ENCODE measurements at places on chromosomes 5 and 9. TPM values are rescaled to one million over a fixed set of nuclear protein-coding genes. Genes with fewer than 3 reads are reported as not detected.

- DNase-seq, result no peak
Measured at GRCh38 chr9:135299651-135300345, 179.8 kb upstream of the PPP1R26 start.

DNA sequence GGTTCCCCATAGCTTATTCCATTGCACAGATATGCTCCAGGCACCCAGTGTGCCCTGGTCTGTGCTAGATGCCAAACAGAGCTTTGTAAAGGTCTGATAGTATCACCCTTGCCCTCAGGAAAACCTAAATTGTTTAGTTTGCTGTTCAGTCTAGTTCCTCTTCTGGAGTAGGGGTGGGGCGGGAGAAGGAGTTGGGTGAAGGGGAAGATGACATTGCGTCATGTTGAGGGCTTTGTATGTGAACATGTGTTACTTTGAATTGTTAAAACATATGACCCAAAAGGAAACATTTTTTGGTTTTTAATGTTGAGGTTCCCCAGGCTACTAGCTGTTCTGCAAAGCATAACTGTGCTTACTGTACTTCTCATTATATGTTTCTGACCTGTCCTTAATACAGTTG lies 40.6 kb downstream of the HACD4 start:
- no peak for DNase-seq

DNA sequence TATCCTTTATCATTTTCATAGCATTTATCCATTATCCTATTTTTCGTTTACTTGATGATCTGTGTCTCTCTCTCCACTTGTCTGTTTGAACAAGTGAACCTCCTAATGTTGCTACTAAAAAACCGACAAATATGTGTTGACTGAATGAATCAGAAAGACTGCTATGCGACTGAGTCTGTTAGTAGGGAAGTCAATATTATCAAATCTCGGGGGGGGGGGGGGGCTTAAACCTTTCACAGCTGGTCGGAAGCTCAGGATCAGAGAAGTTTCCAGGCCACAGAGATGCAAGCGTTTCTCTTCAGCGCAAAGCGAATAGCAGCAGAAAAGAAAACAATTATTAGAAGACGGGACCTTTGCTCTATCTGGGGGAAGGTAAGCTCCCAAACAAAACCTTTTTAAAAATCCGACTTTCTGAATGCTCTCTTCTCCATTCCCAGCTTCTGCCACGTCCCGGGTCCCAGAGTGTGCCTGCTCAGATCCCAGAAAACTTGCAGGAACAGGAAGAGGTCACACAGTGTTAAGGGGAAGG lies 412 bp downstream of the RIOK2 start:
- no peak for DNase-seq

Gene ERCC6L2
- 46.1 TPM for total RNA-seq

Gene ADAMTS12
- not detected for total RNA-seq

All from Caco-2 (cell line).